ENCODE measurements at places on chromosomes 1 and 21.

DNA sequence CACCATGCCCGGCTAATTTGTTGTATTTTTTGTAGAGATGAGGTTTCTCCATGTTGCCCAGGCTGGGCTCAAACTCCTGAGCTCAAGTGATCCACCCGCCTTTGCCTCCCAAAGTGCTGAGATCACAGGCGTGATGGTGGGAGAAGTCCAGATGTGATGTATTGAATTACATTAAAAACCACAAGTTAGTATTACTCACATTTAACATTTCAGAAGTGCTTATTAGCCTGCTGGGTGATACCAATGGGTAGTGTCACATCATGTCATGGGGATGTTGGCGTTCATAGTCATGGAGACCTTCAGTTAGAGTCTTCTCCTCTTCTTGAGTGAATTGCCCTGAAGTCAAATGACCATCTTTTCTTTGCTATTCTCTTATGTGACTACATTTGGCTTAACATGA is 63.6 kb upstream of the VAMP3 start:
- DNase-seq = peak; percentile 24

DNA sequence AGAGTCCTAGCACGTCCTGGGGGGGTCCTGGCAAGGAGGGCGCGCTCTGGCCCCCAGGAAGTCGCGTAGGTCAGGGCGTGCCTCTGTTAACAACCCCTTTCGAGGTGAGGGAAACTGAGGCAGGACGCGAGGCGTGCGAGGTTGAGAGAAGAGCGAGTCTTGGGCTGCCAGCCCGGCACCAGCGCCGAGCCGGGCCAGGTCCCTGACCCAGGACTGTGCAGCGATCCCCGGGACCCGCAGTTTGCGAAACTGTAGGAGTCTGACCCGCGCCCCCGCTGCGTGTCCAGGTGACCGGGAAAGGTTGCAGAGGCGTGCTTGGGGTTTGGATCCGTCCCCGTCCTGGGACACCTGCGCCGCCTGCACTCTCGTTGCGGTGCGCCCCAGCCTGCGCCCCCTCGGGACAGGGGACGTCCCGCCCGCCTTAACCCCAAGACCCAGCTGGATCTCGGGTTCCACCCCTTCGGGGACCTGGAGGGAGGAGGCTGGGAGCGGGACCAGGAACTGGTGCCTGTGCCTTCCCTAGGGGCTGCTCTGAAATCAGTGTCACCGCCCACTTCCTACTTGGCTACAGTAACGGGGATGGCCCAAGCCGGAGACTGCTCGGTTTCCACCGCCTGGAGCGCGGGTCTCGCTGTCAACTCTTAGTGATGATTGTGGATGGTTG is 493 bp downstream of the DISC1 start:
- peak; percentile 66 for DNase-seq

- DNase-seq = peak; percentile 88
These were observed 33.9 kb upstream of the ASPM start for GRCh38 chr1:197180252-197180878.

GRCh38 chr1:67816506-67816905 is 16.8 kb downstream of the GNG12 start:
- no peak for DNase-seq

- DNase-seq = no peak
These were observed 179.8 kb upstream of the DAB1 start for GRCh38 chr1:57603696-57604095.
